ENCODE measurements at places on chromosomes 3 and 15. TPM values are rescaled to one million over a fixed set of nuclear protein-coding genes. Genes with fewer than 3 reads are reported as not detected.

Gene NOX5
- total RNA-seq: not detected

Gene CD200R1
- total RNA-seq: 12.8 TPM

Gene ZIC4
- not detected for total RNA-seq

Gene DCP1A
- 47.9 TPM for total RNA-seq

Gene DLL4
- total RNA-seq: not detected

Gene BSN
- 0.29 TPM for total RNA-seq

Gene ALDH1L1
- total RNA-seq: not detected

Gene GPR160
- total RNA-seq: 2.3 TPM

Gene VGLL3
- total RNA-seq: 0.03 TPM

Gene CADM2
- total RNA-seq: 1.2 TPM

Gene ARL6IP5
- 112 TPM for total RNA-seq

Gene ZNF502
- total RNA-seq: 0.91 TPM

Gene SMC4
- total RNA-seq: 61.1 TPM
